Epithelial cell of proximal tubule (primary cell): ENCODE measurements at places on chromosomes 13 and 19.

DNA sequence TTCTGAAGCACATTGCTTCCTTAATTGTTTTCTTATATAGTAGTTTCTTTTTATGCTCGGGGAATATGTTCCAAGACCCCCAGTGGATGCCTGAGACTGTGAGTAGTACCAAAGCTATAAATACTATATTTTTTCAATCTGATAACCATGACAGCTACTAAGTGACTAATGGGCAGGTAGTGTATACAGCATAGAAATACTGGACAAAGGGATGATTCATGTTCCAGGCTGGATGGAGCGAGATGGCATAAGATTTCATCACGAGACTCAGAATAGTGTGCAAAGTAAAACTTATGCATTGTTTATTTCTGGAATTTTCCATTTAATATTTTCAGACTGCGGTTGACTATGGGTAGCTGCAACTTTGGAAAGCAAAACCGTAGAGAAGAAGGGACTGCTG is 47.9 kb upstream of the OLFM4 start:
- DNase-seq = no peak

- no peak for DNase-seq
These were observed 36.7 kb upstream of the RANBP3 start for GRCh38 chr19:6014551-6015135.

- no peak for DNase-seq
These were observed 25.0 kb downstream of the LRCH1 start for GRCh38 chr13:46577696-46578589.

DNA sequence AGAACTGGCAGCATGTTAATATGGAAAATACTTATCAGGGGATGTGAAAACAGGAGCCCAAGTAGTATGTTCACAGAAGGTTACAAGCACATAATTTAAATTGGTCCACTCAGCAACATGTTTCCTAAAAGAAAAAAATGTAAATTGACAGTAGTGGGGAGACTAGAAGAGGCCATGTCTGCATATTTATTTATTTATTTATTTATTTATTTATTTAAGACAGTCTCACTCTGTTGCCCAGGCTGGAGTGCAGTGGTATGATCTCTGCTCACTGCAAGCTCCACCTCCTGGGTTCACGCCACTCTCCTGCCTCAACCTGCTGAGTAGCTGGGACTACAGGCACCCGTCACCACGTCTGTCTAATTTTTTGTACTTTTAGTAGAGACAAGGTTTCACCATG is 13.7 kb upstream of the ZNF8 start:
- DNase-seq = no peak

DNA sequence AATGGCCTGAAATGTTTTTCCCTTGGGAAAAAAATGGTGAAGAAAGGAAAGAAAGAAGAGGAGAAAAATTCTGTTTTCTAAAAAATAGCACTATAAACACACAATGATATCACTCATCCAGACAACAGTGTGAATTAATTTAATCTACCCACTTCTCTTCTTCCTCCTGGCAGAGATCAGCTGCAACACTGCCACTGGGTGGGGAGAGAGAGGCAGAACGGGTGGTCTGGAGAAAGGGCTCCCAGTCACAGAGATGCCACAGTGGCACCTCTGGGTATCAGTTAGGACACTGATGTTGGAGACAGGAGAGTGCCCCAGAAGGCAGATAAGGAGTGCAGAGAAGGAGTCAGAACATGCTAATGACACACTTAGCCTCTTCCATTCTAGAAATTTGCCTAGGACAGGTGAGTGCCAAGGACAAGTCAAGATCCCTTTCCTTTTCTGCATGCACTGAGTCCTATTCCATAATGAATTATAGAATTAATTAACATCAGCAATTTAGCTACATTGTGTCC is 168.6 kb downstream of the SUCLA2 start:
- DNase-seq = no peak
